ENCODE measurements at places on chromosomes 3 and 15. TPM values are rescaled to one million over a fixed set of nuclear protein-coding genes. Genes with fewer than 3 reads are reported as not detected.

Gene ZNF620
- total RNA-seq: 3.0 TPM

Gene FGF7
- 0.18 TPM for total RNA-seq

Gene KLHL6
- 5.9 TPM for total RNA-seq

Gene TMF1
- total RNA-seq: 32.5 TPM

Gene CPNE4
- total RNA-seq: not detected

Gene CCDC9B
- 75.5 TPM for total RNA-seq

Gene C3orf38
- total RNA-seq: 22.5 TPM

Measured in endothelial cell of coronary artery (primary cell).